ENCODE measurements at places on chromosomes 5 and 9.

GRCh38 chr5:39283231-39283818 is 64.0 kb upstream of the FYB1 start:
- DNase-seq, result peak; percentile 20

DNA sequence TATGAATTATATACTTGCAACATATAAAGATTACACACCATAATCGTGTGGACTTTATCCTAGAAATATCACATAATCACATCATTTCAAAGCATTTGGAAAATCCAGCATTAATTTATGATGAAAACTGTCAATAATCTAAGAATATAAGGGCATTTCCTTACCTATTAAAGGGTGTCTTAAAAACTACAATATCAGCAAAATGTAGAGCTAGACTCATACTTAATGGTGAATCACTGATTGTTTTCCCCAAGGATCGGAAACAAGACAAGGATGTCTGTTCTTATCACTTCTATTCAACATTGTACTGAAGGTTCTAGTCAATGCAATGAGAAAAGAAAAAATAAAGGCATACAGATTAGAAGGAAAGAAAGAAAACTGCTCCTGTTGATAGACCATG is 8.0 kb upstream of the SREK1 start:
- no peak for DNase-seq

DNA sequence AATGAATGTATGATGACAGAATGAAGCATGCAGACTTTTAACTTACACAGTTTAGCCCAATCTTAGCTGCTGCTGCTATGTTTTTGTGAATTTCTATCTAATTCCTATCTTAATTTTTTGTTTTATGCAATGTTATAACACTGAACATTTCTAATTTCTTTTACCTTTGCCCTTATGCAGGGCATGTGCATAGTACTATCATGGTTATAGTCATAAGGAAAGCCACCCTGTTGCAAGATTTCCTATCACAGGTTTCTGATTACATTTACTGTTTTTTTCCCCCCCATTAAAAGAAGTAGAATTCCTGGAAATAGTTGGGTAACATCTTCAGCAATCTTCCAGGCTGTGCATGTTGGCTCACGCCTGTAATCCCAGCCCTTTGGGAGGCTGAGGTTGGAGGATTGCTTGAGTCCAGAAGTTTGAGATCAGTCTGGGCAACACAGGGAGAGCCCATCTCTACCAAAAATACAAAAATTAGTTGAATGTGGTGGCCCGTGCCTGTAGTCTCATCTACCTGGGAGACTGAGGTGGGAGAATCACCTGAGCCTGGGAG is 164.4 kb downstream of the KDM4C start:
- no peak for DNase-seq

GRCh38 chr9:70802206-70802605 is 319.2 kb downstream of the TRPM3 start:
- DNase-seq, result no peak

DNA sequence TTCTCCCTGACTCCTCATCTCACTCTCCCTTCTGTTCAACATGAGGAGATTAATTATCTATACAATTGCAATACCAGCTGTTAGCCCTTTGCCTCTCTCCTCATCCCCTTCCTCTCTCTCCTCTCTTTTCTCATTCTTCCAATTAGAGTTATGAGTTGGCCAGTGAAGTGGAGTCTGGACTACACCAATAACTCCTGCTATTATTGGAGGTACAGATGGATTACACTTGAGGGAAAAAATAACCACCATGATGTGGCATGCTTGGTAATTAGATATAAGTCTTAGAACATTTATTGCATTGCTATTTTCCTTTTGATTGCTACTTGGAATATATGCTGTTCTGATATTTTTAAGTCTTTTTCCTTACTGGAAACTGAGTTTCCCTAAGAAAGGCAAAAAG is 159.2 kb downstream of the FRMD3 start:
- DNase-seq, result no peak

DNA sequence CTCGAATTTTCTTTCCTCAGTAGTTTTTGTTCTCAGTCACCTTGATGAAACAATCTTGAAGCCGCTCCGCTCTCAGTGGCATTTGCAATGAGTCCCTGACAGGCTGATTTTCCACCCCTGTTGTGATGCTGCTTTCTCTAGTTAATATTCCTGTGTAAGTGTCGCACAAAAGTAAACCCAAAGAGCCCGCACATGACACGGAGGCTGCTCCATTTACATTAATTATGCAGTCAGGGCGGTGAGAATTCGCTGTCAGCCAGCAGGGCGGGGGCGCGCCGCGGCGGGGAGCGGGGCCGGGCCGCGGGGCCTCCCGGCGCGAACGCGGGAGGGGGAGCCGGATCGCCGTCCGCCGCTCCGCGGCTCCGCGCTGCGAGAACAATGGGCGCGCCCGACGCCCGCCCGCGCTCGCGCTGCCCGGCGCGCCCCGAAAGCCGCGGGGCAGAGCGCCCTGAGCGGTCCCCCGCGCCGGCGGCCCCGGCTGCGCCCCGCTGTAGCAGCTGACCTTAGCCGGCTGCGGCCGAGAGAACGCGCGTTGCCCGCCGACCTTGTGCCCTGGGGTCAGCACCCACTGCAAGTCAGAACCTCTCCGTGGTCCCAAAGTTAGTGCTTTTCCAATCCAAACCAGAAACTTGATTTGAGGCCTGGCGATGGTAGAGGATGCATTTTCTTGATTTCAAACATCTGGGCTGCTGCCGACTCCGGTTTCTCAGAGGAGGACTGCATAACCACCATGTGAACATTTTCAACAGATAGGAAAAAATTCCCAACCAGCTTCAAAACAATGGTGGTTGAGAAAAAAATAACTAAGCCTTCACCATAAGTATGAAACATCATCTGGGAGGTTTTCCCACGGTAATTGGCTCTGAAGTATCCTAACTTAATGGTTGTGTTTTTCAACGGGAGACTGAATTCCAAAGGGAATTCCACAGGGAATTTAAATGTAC is 142.6 kb downstream of the PBX3 start:
- peak; percentile 54 for DNase-seq

- no peak for DNase-seq
Measured at GRCh38 chr5:157925786-157926671, 67.1 kb upstream of the CLINT1 start.

DNA sequence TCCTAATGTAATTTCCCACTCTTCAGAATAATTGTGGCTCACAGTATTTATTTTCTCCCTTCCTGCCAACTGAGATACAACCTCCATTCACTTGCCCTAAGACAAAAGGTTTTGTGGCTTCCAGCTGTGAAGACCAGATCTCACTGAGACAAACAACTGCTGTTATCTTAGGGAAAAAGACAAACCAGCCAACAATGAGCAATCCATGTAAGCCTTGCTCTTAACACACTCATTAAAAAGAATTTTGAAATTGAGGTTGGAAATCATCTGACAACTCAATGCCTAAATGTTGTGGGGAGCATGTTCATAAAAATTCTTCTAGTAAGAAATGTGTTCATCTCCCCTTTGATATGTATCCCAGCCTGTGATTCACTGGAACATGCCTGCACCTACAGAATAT is 132.9 kb downstream of the ADAMTSL1 start:
- no peak for DNase-seq

- no peak for DNase-seq
Measured at GRCh38 chr9:37719526-37719925, 34.1 kb upstream of the TRMT10B start.

DNA sequence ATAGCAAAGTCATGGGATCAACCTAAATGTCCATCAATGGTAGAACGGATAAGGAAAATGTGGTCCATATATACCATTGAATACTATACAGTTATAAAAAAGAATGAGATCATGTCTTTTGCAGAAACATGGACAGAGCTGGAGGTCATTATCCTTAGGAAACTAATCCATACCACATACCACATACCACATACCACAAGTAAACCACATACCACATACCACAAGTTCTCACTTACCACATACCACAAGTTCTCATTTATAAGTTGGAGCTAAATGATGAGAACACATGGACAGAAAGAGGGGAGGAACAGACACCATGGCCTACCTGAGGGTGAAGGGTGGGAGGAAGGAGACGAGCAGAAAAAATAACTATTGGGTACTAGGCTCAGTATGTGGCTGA is 154.6 kb upstream of the GHR start:
- DNase-seq, result no peak

GRCh38 chr5:115767424-115767823 is 49.0 kb downstream of the CDO1 start:
- DNase-seq, result no peak

DNA sequence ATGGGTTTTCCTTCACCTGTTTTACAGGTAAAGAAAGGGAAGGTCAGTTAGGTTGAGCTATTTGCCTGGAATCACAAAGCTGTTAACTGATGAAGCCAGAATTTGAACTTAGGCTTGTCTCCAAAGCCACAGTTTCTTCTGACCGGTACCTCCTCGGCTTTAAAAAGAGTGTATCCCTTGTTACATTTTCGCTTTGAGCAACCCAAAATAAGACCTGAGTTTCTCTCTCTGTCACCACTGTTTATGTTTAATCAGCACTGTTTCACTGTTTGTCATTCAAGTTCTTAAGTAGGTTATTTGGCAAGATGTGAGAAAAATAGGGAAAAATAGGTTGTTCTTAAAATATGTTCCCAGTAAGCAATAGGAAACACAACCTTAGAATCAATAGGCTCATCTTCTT is 84.6 kb downstream of the VCAN start:
- DNase-seq, result no peak

GRCh38 chr9:93911136-93911745 is 43.9 kb downstream of the BARX1 start:
- DNase-seq, result no peak

DNA sequence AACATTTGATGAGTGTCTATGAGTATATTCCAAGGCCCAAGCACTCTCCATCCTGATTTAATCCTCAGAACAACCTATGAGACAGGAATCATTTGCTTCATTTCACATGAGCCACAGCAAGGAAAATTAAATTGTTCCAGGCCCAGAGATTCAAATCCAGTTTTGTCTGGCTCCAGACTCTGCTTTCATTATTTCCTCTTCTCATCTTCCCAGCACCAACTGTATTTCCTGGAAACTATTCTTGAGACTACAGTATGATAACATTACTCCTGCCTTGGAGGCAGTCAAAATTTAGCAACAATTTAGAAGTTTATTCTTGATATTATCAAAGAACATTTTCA is 194.5 kb downstream of the ZNF608 start:
- DNase-seq, result no peak

DNA sequence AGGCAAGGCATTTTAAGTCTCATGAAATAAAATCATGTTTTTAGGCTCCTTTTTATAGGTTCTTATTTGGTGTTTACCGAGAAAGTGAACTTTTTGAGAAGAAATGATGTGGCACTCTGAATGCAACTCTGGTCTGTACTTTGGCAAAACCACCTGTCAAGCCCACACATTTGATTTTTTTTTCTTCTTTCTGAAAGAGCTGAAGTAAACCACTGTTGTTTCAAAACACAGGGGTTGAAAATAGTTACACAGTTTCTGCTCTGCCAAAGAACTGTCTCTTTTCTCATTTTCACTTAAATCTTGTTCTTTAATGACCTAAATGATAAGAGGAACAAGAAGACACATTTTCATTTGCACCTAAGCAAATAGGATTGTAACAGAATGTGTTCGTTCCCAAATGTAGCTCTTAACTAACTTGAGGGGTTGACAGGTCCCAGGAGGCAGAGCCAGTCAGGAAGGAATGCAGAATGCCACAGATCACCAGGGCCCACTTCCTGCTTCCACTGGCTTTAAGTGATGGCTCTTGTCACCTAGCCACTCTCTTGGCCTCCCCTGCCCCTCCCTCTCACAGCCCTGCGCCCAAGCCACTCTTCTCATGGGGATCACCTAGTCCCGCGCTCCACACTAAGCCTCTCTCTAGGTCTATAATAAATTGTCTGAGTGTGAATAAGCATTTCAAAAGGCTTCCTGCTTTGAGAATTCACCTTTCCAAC is 47.3 kb downstream of the MED27 start:
- no peak for DNase-seq

DNA sequence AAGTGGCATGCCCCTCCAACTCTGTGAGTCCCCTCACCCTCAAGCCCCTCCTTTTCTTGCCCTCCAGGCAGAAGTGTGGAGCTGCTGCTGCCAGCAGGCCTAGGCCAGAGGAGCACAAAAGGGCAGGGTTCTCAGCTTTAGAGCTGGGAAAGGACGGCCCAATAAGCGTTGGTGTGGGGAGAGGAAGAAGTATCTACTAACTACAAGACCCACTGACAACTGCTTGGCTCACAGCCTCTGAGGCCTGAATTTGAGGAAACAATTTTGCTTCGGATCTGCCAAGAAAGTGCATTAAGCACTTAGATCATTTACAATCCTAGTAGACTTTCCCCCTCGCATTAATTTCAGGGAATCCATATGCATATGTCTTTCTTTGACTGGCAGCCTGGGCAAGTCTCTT is 179.4 kb downstream of the SNX18 start:
- DNase-seq, result no peak

- no peak for DNase-seq
Measured at GRCh38 chr9:136789523-136789937, 1.6 kb upstream of the TMEM141 start.

GRCh38 chr5:90056911-90057705 is 352.4 kb downstream of the CETN3 start:
- DNase-seq, result no peak

DNA sequence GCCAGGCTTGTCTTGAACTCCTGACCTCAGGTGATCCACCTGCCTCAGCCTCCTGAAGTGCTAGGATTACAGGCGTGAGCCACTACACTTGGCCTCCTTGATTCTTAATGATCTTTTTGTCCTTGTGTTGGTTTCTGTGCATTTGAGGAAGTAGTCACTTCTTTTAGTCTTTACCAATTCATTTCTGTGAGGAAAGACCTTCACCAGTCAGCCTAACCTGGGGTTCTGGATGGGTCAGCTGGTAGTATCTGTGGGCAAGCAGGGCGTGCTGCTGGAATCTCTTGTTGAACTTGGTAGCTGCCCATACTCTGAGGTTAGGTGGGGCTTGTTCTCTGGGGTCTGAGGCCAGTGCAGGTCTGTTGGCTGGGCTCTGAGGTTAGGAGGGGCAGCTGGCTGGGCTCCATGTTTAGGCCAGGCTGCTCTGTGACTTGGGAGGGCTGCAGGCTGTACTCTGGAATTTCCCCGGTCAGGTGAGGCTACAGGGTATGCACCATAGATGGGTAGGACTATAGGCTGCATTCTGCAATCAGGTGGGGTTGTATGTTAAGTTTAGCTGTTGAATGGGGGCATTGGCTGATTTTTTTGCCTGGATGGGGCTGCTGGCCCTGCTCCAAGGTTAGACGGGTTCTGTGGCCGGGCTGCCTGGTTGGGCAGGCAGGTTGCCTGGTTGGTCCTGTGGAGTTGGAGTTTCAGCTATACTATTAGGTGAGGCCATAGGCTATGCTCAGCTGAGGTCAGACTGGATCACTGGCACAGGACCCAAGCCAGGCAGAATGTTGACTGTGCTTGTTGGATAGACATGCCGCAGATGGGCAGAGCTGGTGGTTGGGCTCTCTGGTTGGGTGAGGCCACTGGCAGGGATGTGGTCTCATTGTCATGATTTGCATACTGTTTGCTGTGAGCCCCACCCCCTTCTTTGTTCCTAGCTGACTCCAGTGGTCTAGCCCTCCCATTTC is 19.2 kb downstream of the UBAP1 start:
- no peak for DNase-seq

DNA sequence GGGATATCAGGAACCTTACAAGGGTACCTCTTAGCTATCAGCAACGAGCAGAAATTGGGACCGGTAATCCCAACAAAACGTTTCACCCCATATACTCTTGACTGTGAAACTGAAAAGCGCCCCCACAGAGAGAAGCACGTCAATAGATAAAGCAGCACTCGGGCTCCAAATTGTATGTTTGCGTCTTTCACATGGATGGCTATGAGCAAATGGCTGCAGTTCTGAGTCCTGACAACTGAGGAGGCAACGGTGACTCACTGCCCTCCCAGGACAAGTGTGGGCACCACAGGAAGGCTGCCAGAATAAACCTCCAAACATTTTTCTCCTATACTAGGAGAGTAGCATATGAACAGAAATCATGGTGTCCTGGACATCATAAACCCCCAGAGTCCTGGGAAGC is 36.6 kb downstream of the SEMA4D start:
- DNase-seq, result no peak

Measured in posterior cingulate gyrus (tissue), 11 donors.